Activated CD4-positive, alpha-beta T cell treated with anti-CD3 and anti-CD28 coated beads, Interleukin-2, amount 50 U/mL, for 16 hours (primary cell): ENCODE measurements at places on chromosomes 6 and 20.
A peak's percentile ranks its signal among the peaks of the same experiment; 100 is the strongest.

- peak; percentile 42 for DNase-seq
These were observed 107.8 kb downstream of the ZFP64 start for GRCh38 chr20:52083627-52084232.

DNA sequence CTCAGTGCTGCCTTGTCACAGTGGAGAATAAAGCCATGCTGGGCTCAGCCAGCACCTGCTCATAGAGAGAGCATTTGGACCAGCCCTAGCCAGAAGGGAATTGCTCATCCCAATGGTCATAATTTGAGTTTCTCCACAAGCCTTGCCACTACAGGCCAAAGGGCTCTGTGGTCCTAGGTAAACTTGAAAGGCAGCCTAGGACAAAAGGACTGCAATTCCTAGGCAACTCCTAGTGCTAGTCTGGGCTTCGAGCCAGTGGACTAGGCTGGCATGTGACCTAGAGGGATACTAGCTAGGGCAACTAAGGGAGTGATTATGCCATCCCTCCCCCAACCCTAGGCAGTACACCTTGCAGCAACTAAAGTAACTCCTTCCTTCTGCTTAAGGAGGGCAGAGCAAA, 516.2 kb downstream of the BCKDHB start:
- DNase-seq = no peak

DNA sequence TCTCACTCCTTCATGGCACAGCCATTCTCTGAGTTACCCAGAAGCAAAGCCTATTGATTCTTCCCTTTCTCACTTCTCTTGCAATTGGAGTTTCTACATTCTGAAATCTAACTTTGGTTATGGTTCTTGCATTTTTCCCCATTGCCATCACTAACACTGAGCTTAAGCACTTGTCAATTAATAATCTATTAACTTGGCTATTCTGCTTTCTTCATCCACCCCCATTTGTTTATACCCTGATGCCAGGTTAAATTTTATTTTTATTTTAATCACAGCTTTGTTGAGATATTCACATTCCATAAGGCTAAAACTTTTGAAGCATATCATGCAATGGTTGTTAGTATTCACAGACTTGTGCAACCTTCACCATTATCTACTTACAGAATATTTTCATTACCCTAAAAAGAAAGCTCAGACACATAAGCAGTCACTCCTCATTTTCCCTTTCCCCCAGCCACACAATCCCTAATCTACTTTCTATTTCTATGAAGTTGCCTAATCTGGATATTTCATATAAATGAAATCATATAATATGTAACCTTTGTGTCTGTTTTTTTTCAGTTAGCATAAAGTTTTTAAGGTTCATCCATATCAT, 222.3 kb downstream of the UBE3D start:
- DNase-seq = no peak

DNA sequence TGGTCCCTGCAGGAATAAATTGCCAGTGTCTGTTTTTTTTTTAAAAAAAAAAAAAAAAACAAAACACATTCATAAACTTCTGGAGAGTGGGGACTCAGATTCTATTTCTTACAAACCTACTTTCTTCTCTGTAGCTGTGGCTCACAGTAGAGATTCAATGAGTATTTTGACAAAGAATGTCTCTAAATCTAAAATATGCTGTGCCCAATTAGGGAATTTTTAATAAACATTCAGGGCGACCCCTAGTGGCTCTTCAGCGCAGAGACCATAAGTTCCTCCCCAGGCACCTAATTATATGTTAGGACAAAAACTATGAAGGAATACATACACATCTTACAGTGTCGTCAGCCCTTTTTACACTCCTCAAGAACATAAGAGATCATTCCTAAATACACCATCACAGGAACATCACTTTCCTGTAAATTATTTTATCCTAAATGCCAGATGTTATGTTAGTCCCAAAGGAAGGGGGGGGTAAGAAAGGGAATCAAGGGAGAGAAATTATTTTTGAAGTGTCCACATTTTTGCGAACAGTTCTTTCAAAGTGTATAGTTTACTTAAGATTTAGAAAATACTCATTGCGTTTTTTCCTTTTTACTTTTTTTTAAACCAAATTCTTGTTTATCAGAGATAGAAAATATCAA, 21.8 kb upstream of the NAA20 start:
- peak; percentile 58 for DNase-seq

DNA sequence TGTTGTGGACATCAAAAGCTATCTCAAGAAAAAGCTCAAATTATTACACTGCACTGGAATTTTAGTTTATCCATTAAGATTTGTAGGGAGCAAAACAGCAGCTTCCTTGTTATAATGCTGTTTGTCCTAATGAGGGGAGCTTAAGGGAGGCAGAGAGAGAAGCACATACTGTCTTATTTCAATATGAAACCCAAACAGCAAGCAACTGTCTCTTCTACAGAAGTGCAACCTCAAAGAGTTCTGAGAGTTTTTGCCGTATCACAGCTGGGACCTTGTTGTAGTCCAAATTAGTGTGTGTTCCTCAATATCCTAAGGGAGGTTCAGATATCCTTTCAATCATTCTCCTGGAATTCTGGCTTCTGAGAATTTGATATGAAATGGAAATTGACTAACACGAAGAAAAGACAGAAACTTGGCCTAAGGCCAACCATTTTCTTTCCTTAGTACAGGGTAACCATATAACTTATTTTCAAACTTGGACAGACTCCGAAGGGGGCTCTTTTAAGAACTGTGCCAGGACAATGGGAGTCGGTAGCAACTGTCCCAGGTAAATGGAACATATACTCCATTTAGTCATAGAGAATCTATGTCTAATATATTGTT, 149.3 kb upstream of the CCN2 start:
- no peak for DNase-seq

- no peak for DNase-seq
These were observed at the start of gene MYL9 for GRCh38 chr20:36541227-36541767. Gene MYL9 (plus strand): TSS chr20:36541519. CDS start chr20:36544885, 3,366 bp downstream.

GRCh38 chr6:141264101-141264500, 868.6 kb upstream of the GJE1 start:
- no peak for DNase-seq
